ENCODE measurements at places on chromosomes 11 and 22.

DNA sequence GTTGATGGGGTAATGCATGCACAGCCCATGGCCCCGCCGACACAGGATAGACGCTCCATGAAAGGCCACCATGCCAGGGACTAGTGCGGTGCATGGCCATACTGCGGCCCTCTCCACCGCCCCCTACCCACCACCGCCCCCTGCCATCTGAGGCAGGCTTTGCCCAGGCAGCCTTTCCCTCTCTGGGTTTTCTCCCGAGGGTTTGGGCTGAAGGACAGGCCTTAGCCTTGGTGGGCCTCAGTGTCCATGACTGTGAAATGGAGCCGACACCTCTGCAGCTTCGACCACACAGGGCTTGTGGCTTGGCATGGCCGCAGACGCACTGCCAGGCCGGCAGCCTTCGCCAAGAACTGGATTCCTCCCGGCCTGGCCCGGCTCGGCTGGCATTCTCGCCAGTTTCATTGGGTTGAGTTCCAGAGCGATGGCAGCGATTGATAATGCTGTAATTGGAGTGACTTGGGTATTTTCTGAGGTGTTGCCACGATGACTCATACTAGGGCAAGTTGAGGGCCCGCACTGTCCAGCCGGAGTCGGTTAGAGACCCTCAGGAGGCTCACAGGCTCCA, 111.3 kb downstream of the WNT7B start:
- no peak for DNase-seq

GRCh38 chr22:34296461-34296860, 376.2 kb upstream of the LARGE1 start:
- no peak for DNase-seq

GRCh38 chr11:68775951-68776388, 24.6 kb upstream of the TESMIN start:
- DNase-seq, result no peak

DNA sequence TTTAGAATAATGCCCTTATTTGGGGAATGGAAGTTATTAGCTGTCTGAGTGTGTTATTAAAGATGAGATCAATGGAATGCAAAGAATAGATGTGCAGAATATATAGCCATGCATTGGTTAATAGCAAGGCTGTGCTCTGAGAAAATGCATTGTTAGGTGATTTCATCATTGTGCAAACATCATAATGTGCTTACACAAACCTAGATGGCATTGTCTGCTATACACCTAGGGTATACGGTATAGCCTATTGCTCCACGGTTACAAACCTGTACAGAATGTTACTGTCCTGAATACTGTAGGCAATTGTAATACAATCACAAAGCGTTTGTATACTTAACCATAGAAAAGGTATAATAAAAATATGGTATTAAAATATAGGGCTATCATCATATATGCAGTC, 25.5 kb downstream of the SLC5A12 start:
- no peak for DNase-seq

Data from CD8-positive, alpha-beta T cell (primary cell).